Activated CD8-positive, alpha-beta T cell treated with anti-CD3 and anti-CD28 coated beads, Interleukin-2, amount 10 ng/mL, durations not matched to agents 7 days and 5 days (primary cell): ENCODE measurements at places on chromosomes 2 and 18. TPM values are rescaled to one million over a fixed set of nuclear protein-coding genes. Genes with fewer than 3 reads are reported as not detected.

Gene IL37
- total RNA-seq = not detected

Gene IL36RN
- total RNA-seq = not detected

Gene CNTNAP5
- not detected for total RNA-seq

Gene ZNF407
- 16.6 TPM for total RNA-seq

- DNase-seq = no peak
Measured at GRCh38 chr2:55478610-55479304, 40.8 kb upstream of the CFAP36 start.

DNA sequence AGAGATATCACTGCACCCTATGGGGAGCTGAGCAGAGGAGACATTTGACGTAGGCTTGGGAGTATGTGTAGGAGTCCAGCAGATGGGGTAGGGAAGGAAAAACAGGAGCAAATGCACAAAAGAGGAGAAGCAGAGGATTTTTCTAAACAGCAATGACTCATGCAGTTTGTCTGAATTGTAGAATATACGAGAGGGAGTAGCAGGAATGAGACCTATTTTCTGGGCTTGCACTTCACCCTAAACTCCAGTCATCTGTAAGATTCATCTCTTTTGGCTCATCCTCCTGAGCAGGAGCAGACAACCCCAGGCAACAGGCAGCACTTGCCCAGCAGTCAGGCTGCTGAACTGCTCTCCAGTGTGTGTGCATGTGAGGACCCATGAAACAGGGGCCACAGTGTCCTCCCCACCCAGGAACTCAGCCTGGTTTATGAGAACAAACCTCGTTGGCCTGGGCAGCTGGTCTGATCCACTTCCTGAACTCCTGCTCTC lies 100.2 kb upstream of the CDC42EP3 start:
- no peak for DNase-seq

DNA sequence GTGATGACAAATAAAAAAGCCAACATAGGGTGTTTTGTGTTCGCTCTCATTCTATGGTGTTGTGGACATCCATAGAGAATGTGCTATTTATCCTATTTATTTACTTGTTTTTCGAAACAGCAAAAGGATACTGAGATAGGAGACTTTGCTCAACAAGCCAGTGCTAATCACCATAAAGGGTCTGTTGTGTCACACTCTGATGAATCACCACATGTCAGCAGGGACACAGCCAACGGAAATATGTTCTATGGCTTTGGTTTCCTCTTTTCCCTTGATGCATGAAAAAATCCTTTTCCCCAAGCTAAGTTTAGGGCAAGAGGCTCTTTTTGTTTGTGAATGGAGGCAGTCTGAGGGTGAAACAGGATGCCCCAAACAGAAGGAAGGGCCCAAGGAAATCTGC lies 154.3 kb downstream of the RNF152 start:
- DNase-seq = no peak

DNA sequence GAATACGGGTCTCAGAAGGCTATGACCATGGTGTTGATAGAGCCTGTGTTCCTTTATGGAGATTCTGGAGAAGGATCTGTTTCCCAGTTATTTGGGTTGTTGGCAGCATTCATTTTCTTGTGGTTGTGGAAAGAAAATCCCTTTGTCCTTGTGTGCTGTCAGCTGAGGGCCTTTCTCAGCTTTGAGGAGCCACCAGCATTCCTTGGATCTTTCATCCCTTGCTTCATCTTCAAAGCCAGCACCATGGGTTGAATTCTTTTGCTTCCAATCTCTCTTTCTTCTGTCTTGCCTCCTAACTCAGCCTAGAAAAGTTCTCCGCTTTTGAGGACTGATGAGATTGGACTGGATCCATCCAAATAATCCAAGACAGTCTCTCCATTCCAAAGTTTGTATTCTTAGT lies 103.2 kb upstream of the MMADHC start:
- no peak for DNase-seq

DNA sequence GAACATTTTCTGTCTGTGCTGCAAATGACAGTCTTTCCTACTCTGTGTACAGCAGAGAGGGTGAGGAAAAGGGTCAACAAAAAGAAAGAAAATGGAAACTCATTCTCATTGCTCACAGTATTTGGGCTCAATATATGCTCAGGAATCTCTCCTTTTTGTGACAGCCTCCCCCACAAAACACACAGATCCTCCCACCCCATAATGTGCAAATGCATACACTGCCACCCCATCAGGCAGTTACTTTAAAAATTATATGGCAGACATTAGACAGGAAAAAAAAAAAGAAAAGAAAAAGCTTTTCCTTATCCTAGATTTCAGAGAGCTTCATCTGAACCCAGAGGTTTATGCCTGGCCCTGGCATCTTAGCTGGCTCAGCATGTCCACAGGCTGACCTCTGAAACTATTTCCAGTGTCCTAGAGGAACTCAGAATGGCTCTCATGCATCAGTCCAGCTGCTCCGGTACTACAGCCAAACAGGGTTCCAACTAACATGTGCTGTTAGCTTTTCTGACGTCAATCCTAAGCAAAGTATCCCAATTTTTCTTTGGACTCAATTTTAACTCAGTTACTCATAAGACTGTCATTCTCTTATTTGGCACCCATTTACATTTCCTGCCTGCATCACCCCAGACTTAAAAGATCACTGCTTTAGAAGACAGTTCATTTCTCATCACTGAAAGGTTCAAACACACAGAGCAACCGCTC lies 105.9 kb downstream of the RBMS1 start:
- no peak for DNase-seq

GRCh38 chr2:181430406-181431118 lies 26.6 kb upstream of the ITGA4 start:
- DNase-seq = peak; percentile 49
